AG04449 (cell line): ENCODE measurements at places on chromosomes 13 and 19.

- DNase-seq: no peak
These were observed 217.1 kb downstream of the ENOX1 start for GRCh38 chr13:43569658-43570057.

- no peak for DNase-seq
These were observed 420 bp upstream of the FSD1 start for GRCh38 chr19:4303819-4304537.

DNA sequence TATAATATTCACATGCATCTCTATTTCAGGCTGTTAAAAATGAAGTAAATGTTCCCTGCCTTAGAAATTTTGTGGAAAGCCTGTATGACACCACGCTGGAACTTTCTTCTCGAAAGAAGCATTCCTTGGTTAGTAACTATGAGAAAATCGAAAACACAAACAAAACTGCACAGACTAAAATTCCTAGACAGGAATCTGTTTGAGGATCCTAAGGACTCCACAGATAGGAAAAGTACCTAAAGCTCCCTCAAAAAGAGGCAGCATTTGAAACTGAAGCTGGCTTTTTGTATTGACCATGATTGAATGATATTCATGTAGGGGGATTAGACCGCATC lies 103.4 kb downstream of the FRY start:
- DNase-seq: no peak

DNA sequence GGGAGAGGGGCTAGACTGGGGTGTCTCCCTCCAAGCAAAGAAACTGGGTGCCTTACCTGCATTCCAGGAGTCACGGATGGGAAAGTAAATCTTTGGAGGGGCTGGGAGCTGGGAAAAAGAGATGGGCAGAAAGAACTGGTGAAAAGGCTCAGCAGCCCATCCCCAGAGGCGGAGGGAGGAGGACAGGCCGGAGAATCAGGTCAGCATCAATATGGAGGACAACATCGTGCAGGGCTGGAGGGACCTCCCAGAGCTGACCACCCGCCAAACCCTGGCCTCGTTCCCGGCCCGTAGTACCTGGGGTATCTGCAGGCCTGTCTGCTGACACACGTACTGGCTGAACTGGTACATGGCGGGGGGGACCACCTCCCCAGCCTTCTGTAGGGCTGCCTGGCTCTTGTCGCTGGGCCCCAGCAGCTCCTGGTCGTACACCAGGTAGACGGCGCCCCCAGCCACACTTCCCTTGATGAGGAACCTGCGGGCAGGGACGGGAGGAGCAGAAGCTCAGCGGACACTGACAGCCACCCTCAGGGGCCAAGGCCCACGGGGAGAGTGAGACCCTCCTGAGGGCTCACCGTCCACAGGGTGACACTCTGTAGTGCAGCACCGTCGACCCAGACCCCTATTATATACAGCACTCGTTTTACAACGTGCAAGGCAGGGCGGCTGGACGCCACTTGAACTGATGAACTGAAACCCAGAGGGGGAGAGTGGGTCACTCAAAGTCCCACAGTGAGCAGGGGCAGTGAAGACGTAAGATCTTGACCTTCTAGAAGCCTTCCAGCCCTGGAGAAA lies 830 bp downstream of the MICOS13 start:
- no peak for DNase-seq

GRCh38 chr13:51255556-51255955 lies 33.4 kb downstream of the FAM124A start:
- DNase-seq: no peak

GRCh38 chr19:30307191-30307974 lies 64.8 kb upstream of the ZNF536 start:
- DNase-seq: no peak

GRCh38 chr13:69683921-69684686 lies 423.5 kb upstream of the ATXN8OS start:
- no peak for DNase-seq
